ENCODE measurements at places on chromosomes 5 and 9.

GRCh38 chr9:691825-692400 lies 149.6 kb upstream of the DMRT1 start:
- H3K4me1 ChIP-seq = peaks cover 53% of the 10 kb centered on the region
- H3K27me3 ChIP-seq = no peaks in the 10 kb centered on the region
- peak; percentile 24 for DNase-seq
- H3K27ac ChIP-seq = peak overlapping the region; percentile 89
- no peaks in the 10 kb centered on the region for H3K36me3 ChIP-seq

GRCh38 chr9:129285382-129285781 lies 107.3 kb upstream of the IER5L start:
- H3K27ac ChIP-seq = no peak overlapping the region
- H3K4me3 ChIP-seq = no peak overlapping the region
- peaks cover 5% of the 10 kb centered on the region for H3K4me1 ChIP-seq
- DNase-seq = no peak
- no peaks in the 10 kb centered on the region for H3K27me3 ChIP-seq
- no peaks in the 10 kb centered on the region for H3K36me3 ChIP-seq

- DNase-seq = no peak
- no peak overlapping the region for H3K27ac ChIP-seq
- H3K4me3 ChIP-seq = no peak overlapping the region
- H3K4me1 ChIP-seq = no peaks in the 10 kb centered on the region
- H3K27me3 ChIP-seq = no peaks in the 10 kb centered on the region
Observed at GRCh38 chr5:76689321-76690036, 26.4 kb upstream of the F2R start.

DNA sequence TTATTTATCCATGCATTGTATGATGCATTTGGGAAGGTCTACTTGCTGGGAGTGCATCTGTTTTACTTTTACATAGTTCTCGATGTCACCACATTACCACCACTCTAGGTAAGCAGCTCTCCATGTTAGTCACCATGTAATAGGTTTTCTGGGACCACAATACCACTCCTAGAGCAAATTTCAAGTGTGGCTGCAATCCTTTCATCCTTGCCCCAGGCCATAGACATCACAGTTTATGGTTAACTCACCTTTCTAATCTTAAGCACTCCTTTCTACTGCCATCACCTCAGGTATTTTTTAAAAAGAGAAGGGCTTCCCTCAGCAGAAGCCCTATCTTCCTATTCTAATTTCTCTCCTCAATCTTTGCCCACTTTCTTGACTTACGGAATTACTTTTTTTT lies 354.1 kb downstream of the PLK2 start:
- no peaks in the 10 kb centered on the region for H3K4me1 ChIP-seq
- no peak overlapping the region for H3K27ac ChIP-seq
- no peaks in the 10 kb centered on the region for H3K27me3 ChIP-seq
- H3K4me3 ChIP-seq = no peak overlapping the region
- no peak for DNase-seq

DNA sequence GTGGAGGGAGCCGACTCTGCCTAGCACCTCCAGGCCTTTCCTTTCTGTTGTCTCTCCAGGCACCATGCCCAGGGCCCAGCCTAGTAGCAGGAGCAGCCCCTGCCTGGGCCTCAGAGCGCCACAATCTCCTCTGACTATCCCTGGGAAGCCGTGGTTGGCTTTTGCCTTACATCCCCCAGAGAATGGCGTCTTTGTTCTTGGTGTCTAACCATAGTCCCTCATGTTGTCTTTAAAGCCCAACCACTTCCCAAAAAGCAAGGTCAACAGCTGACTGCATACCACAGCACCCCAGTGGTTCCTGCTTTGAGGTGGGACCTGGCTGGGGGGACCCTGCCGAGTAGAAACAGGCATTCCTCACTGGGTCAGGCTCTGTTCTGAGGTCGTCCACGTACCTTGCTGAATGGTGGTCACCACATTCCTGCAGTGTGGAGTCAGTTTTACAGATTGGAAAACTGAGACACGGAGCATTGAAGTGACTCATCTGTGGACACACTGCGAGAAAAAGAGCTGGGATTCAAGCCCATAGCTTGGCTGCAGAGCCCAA lies 13.7 kb upstream of the CERCAM start:
- no peak overlapping the region for H3K27ac ChIP-seq
- peaks cover 4% of the 10 kb centered on the region for H3K4me1 ChIP-seq
- no peaks in the 10 kb centered on the region for H3K36me3 ChIP-seq

GRCh38 chr9:95505717-95506427 lies 10.9 kb downstream of the PTCH1 start:
- peak overlapping the region; percentile 94 for H3K27ac ChIP-seq
- no peak for DNase-seq
- H3K4me3 ChIP-seq = peak overlapping the region; percentile 89
- H3K27me3 ChIP-seq = no peaks in the 10 kb centered on the region
- H3K4me1 ChIP-seq = peaks cover 35% of the 10 kb centered on the region

DNA sequence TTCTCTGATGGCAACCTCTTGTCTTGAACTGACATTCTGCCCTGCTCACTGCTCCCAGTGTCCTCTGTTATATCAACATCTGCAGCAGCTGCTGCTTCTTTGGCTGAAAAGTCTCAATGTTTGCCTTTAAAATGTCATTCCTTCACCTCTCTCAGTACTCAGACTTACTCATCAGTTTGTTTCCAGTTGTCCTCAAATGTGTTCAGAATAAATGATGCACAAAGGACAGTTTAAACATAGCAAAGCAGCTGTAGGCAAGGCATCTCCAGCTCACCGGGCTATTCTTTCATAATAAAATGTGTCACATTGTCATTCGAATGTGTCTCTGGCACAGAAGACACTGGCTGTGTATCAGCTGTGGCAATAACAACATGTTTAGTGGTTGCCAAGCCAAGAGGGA lies 590.9 kb upstream of the ZNF608 start:
- H3K4me1 ChIP-seq = no peaks in the 10 kb centered on the region
- H3K27ac ChIP-seq = no peak overlapping the region
- no peak for DNase-seq
- H3K36me3 ChIP-seq = no peaks in the 10 kb centered on the region
- H3K4me3 ChIP-seq = no peak overlapping the region

DNA sequence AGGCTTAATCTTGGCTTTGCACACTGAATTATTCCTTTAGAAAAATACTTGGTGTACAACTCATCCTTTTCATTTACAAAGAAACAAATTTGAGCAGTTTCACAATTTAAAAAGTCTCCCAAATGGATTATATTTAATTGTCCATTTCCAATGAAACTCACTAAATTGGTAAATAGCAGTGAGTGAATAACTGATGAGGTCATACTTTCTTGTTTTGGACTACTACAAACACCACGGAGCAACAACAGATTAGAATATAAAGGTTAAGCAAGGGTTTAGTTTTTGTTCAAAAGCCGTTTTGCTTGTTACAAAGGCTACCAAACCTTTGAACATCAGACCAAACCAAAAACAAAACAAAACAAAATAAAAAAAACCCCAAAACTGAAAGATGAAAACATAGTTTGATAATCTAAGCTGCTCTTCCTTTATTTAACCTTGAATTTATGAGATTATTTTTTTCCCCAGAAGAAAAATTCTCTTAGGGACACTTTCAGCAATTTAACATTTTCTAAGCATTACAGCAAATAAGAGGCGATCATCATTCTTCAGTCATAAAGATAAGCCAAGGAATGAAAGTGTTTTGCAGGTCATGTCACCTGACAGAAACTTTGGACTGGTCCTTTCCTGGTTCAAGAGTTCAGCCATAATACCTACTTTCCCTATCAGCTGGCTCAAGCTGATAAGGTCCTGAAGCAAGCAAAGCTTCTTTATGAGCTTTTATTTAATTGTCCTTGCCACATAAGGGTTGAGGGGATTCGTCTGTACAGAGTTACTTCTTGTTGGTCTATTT lies 99.7 kb upstream of the CDKN2B start:
- no peak for DNase-seq
- no peaks in the 10 kb centered on the region for H3K27me3 ChIP-seq
- H3K4me3 ChIP-seq = no peak overlapping the region
- no peak overlapping the region for H3K27ac ChIP-seq
- H3K36me3 ChIP-seq = no peaks in the 10 kb centered on the region
- no peaks in the 10 kb centered on the region for H3K4me1 ChIP-seq

DNA sequence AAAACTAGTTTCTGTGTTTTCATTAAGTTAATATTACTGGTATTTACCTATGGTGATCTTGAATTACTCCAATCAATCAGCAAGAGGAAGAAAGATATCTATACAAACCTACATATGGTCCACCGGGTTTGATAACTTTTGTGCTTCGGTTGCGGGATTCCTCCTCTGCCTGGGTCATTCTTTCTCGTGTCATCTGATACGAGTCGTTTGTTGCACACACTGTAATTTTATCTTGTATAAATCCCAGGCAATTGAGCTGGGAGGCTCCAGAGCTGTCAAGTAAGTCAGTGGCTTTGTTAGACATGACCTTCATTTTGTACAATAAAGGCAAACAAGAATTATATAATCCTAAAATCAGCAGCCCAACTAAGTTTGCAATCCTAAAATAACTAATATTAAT lies 48.0 kb downstream of the ELL2 start:
- H3K27ac ChIP-seq = no peak overlapping the region
- no peak overlapping the region for H3K4me3 ChIP-seq
- H3K4me1 ChIP-seq = peaks cover 31% of the 10 kb centered on the region
- DNase-seq = no peak
- H3K27me3 ChIP-seq = no peaks in the 10 kb centered on the region
- no peaks in the 10 kb centered on the region for H3K36me3 ChIP-seq

DNA sequence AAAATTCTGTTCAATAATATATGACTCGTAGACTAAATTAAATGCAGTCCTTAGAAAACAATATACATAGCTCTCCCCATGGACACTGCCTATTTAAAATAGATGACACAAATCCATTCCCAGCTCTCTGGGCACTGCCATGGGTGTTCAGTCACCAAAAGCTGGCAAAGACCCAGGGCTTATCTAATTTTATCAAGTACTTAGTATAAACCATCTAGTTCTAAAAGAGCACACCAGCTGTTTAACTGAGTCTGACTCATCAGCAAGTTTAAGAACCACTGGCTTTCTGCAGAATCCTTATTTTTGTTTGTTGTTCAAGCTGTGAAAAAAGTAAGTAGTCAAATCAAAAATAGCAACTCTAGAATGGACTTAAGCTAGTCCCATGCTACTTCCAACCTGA lies 107.6 kb downstream of the PLPP1 start:
- peaks cover 34% of the 10 kb centered on the region for H3K4me1 ChIP-seq
- peaks cover 29% of the 10 kb centered on the region for H3K36me3 ChIP-seq
- H3K27ac ChIP-seq = no peak overlapping the region
- no peaks in the 10 kb centered on the region for H3K27me3 ChIP-seq
- DNase-seq = no peak

DNA sequence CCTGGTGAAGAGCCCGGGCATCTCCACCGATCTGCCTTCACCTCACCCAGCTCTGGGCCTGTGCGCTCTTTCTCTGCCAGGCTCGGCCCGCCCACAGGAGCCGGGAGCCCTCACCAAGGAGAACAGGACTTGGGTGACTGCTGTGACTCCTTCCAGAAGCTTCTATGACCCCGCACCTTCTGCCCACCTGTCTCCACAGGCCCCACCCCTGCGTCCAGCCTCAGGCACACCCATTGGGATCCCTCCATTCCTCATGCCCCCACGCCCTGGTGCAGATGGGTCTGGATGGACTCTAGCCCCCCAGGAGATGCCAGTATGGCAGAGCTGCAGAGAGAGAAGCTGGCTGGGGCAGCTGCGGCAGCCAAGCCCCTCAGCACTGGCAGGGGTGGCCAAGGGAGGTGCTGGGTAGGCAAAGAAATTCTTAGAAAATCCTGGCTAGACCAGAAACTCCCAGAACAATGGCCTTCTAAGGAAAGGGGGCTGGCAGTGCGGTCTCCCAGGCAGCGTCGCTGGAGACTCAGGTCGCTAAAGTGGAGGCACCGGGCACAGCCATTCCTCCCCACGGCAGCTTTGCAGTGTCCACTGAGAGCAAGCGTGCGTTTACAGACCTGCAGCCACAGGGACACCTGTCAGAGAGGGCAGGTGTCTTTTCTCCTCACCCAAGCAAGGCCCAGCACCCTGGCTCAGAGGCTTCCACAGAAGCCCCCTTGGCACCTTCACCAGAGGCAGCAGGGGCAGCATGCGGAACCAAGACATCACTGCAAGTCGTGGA lies 17.3 kb downstream of the LPCAT1 start:
- H3K27me3 ChIP-seq = no peaks in the 10 kb centered on the region
- DNase-seq = no peak
- H3K4me1 ChIP-seq = no peaks in the 10 kb centered on the region

DNA sequence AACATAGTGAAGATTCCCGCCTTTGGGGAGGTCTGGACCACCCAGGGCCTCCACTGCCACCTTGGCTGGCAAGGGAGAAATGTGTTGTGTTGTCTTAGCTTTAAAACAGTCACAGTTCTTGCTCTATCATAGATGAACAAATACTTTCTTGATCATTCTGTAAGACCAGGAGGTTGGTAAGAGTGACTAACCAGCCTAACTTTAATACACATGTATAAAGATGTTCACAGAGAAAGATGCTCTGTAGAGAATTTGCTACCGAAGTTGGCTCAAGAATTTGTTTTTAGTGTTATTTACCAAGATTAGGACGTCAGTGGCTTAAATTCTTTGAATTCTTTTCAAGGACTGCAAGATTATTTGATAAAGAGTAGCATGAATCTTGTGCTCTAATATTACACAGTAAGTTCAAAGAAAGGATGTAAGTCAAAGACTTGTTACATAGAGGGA lies 28.4 kb downstream of the GLRX start:
- H3K4me3 ChIP-seq = no peak overlapping the region
- no peaks in the 10 kb centered on the region for H3K4me1 ChIP-seq
- H3K36me3 ChIP-seq = no peaks in the 10 kb centered on the region
- H3K27ac ChIP-seq = no peak overlapping the region
- no peaks in the 10 kb centered on the region for H3K27me3 ChIP-seq

DNA sequence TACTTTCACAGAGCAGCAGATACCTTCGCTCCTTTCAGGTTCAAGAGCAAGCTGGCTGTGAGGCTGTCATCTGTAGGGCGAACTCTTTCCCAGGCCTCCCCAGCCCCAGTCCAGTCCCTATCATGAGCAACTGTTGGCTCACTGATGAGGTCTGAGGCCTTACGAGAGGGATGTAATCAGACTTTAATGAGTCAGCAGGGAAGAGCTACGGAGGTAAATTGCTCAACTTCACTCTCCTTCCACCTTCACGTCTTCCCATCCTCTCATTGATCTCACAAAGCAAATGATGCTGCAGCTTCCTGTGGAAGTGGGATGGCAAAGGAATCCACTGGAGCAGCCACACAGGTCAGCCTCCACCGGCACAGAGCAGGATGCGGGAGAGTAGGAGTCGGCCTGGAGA lies 130.7 kb upstream of the TBCA start:
- no peaks in the 10 kb centered on the region for H3K36me3 ChIP-seq
- H3K27ac ChIP-seq = no peak overlapping the region
- no peaks in the 10 kb centered on the region for H3K4me1 ChIP-seq
- H3K4me3 ChIP-seq = no peak overlapping the region
- no peaks in the 10 kb centered on the region for H3K27me3 ChIP-seq

DNA sequence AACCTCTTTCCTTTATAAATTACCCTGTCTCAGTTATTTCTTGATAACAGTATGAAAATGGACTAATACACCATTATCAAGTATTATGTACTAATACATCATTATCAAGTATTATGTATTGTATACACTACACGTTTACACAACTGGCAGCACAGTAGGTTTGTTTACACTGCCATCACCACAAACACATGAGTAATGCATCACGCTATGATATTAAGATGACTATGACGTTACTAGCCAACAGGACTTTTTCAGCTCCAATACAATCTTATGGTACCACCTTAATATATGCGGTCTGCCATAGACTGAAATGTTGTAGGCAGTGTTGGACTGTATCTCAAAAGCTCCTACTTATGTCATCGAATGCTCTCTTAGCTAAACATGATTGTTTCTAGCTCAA lies 28.2 kb downstream of the PRELID2 start:
- H3K36me3 ChIP-seq = no peaks in the 10 kb centered on the region
- H3K4me1 ChIP-seq = no peaks in the 10 kb centered on the region
- no peak overlapping the region for H3K27ac ChIP-seq
- H3K27me3 ChIP-seq = no peaks in the 10 kb centered on the region

GRCh38 chr5:145723516-145723915 lies 111.6 kb downstream of the PRELID2 start:
- no peaks in the 10 kb centered on the region for H3K4me1 ChIP-seq
- H3K36me3 ChIP-seq = peaks cover 4% of the 10 kb centered on the region
- no peaks in the 10 kb centered on the region for H3K27me3 ChIP-seq
- no peak overlapping the region for H3K27ac ChIP-seq

All from esophagus muscularis mucosa (tissue), 4 donors.